ENCODE measurements at places on chromosomes 5 and 9.

- no peak for DNase-seq
Measured at GRCh38 chr9:88258601-88259000, 120.3 kb upstream of the SPATA31C2 start.

DNA sequence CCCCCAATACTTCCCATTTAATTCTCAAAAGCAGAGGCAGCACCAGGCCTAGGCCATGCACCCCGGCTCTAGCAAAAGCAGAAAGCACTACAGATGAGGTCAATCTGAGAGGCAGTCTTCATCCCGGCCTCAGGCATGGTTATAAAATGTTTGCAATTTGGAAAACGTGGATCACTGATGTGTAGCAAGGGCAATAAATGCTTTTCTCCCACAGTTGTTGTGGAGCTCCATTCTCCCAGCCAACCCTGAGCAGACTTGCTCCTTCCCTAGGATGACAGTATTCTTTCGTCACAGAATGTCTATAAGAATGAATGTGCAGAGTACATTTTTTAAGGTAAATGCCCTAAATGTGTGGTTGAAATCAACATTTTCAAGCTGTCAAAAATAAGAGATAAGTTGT lies 157.3 kb upstream of the DAPK1 start:
- no peak for DNase-seq

GRCh38 chr5:9529041-9529480 lies 16.8 kb downstream of the SEMA5A start:
- DNase-seq: no peak

DNA sequence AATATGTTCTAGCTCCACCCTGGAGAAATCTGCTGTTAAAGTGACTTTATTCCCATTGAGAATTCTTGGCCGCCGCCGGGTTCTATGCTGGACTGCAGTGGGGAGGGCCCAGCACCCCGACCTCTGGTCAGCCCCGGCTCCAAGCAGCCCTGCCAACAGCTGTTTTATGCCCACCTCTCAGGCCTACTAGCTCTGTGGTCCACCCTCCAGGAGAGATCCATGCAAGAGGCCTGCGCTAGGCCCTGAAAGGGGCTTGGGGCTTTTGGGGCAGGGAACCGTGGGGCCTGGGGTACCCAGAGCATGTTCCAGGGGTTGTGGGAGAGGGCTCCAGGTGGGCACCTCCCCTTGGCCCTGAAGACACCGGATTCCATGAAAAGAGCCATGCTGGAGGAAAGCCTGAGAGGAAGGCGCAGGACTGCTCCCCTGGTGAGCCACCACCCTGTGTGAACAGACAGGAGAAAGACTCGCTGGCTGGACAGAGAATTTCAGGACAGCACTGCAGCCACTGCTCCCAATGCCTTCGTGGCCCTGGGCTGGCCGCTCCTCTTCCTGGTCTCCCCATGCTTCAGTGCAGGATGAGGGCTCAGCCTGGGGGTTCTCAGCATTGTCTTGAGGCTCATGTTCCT lies 44.6 kb upstream of the RUFY1 start:
- no peak for DNase-seq

- no peak for DNase-seq
Measured at GRCh38 chr9:96522366-96522765, 72.4 kb downstream of the HABP4 start.

- no peak for DNase-seq
Measured at GRCh38 chr9:75289332-75289731, 201.0 kb downstream of the OSTF1 start.

- DNase-seq: no peak
Measured at GRCh38 chr9:123597048-123597447, 241.1 kb downstream of the CRB2 start.
